ENCODE measurements at places on chromosomes 7 and 10.

- DNase-seq, result no peak
These were observed 16.9 kb upstream of the ENTPD1 start for GRCh38 chr10:95739056-95739455.

DNA sequence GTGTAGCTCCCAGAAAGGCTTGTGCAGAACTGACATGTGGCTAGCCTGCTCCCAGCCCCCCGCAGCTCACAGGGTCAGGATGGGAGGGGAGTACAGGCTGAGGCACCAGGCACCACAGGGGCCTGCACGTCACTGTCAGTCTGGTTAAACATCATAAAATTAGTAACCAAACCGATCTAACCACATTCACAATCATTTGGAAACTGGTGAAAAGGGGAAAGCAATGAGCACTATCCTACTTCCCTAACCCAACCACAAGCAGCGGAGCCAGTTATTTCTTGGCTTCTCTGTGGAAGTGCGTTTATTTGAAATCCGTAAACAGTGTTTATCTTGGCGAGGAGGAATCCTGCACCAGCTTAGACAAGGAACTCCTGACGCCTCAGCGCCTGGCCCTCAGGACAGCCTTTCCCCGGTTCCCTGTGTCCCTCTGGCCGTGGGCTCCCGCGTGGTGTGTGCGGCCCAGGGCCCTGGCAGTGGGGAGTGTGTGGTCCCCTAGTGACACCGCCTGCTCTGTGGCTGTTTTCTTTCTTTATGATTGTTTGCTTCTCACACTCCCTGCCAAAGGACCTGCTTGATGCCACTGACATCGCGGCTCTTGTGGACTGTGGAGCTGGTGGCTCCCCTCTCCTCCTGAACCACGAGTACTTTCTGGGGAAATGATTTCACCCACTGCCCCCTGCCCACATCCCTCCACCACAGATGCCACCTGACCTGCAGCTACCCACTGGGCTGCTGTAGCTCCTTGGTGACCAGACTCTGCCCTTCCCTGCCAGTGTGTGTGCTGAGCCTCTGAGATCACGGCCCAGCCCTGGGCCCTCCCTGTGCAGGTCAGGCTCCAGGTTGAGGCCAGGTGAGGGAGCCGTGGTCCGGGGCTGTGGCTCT is 38.0 kb downstream of the INPP5A start:
- DNase-seq, result peak; percentile 64

- DNase-seq, result no peak
These were observed 809 bp downstream of the HOXA9 start for GRCh38 chr7:27164367-27165088.

GRCh38 chr7:87339373-87339897 is 6.0 kb upstream of the CROT start:
- DNase-seq, result no peak

DNA sequence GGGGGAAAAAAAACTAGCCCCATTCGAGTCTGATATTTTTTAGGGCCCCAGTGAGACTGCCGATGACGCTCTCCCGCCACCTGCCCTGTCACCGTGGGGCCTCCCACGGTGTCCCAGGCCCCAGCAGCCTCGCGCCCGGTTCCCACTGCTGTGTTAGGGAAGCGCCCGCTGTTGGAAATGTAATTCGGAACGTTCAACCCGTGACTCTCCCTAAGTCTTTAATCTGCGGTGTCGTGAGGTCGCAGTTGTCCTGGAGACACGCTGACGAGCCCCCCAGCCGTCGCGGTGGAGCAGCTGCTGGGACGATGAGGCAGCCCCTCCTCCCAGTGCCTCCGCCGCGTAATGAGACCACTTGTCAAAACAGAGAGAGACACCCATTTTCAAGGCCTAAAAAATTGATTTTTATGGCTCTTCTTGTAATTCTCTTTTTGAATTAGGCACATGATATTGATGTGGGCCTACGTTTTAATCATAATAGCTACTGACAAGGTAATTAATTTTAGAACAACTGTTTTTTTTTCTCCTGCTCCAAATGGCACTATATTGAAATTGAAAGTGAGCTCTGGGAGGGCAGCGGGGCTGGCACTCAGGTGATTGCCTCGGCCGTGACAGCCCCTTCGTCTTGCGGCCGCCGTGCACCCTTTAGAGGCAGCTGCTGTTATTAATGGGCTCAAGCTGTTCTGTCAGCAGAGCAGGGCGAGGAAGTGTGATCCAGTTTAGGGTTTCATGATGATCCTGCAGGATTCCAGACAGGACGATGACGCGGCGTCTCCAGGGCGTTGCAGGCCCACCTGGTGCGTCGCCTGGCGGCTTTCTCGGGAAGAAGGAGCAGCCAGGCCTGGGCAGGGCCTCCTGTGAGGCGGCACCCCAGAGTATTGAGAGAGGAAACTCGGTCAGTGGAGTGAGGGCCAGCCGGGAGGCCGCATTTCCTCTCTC is 63.3 kb downstream of the NKX6-2 start:
- peak; percentile 10 for DNase-seq
